ENCODE measurements at places on chromosomes 11 and 22.

GRCh38 chr11:76661834-76662434 lies 8.6 kb downstream of the LRRC32 start:
- DNase-seq: no peak

DNA sequence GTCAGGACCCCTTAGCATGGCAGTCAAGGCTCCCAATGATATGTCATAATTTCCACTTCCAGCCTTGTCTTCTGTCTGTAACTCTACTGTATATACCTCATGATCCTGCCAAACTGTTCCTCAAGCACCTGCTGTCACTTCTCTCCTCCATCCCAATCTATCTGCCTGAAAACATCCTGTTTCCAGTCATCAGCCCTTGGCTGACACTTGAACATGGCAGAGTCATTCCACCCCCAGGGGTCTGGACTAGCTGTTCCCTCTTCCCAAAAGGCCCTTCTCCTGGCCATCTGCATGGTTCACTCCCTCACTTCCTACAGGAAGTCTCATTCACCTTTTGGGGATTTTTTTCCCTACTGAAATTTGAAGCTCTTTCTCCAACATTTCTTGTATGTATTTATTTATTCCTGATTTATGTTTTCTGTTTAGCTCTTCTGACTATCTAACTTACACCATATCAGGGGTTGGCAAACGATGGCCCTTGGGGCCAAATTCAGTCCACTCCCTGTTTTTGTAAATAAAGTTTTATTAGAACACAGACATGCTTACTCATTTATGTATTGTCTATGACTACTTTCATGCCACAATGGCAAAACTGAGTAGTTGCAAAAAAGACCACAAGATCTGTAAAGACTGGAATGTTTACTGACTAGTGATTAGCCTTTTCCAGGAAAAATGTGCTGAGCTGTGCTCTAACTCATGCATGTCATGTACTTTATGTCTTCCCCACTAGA lies 278.4 kb downstream of the KIRREL3 start:
- DNase-seq: no peak

DNA sequence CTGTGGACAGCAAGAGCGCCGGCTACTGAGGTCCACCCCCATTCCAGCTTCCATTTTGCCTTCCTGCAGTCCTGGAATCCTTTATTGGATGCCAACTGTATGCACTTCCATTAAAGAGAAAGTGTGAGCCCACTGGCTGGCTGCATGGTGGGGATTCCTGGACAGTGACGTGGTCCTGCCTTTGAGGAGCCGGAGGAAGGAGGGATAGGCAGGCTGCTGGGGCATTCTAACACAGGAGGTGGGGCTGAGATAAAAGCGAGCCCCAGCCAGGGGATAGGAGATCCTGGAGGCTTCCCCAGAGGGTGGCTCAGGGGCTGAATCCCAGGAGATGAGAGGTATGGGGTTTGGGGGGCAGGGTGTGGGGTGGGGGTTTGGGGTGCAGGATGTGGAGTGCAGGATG lies 984.7 kb downstream of the BRD1 start:
- no peak for DNase-seq

DNA sequence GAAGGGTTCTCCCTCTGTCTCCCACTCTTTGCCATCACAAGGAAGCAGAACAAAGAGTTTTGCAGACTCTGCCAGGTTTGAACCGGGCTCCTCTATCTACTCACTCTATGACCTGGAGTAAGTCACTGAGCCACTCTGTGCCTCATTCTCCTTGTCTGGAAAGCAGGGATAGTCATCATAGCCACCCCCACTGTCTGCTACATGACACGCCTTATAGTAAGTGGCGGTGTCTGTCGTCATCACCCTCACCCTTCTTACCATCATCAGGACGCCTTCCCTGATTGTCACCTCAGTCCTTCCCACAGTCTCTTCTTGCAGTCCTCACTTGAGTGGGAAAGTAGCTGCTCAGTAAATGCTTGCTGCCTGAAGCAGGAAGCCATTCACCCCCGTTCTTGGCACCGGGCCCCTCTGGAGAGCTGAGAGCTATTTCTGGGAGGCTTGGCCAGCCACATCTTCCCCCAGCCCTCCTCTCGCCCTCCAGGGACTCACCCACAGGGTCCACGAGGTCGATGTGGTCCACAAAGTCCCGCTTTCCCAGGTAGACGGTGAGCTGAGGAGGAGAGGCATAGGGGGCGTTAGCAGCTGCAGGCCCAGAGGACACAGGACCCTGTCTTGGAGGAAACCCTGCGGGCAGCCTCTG lies 46.4 kb downstream of the TPBGL start:
- DNase-seq: no peak

DNA sequence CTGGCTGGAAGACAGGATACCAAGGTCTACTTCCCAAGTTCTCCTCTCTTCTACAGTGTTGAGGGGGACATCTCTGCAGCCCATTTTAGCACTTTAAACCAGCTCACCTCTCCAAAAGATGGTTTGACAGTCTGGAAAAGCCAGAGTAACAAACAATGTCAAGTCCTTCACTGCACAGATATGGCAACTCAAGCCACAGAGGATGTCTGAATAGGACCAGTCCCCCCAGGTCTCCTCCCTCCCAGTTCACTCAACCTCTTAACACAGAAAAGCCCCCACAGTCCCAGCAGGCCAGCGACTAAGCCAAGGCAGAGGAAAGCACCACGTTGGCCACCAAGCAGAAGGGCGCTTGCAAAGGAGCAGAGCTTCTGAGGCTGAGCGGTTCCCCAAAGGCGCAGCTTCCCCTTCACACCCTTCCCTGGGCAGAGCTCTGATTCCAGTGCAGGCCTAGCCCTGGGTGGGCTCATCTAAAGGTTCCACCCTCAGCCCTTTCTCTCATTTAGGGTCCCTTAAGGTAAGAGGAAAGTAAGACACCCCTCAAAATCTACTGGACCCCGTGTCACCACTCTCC lies 62.7 kb downstream of the PAK1 start:
- DNase-seq: no peak

- DNase-seq: no peak
Measured at GRCh38 chr11:17197431-17197898, 10.3 kb downstream of the PIK3C2A start.

- DNase-seq: no peak
Measured at GRCh38 chr11:11420191-11420898, 67.3 kb upstream of the CSNK2A3 start.

- DNase-seq: no peak
Measured at GRCh38 chr11:47912843-47913437, 64.8 kb upstream of the NUP160 start.

DNA sequence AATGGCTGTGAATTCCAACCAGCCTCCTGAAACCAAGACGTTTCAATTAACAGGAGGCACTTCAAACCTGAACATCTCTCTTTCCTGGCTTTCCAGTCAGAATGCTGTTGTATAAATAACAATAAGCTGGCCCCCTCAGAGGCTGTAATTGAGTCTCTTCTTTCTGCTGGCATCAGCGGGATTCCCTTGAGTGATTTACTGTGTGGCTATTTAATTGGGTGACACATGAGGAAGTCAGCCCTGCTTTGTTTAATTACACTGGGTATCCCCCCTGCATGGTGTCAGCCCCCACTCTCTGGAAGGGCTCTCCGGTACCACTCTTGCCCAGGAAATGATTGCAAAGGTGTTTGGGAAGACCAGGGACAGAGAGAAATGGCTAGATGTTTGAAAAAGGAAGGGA lies 101.6 kb downstream of the NTM start:
- no peak for DNase-seq

GRCh38 chr22:29268511-29269229 lies 602 bp downstream of the EWSR1 start:
- DNase-seq: peak; percentile 23

DNA sequence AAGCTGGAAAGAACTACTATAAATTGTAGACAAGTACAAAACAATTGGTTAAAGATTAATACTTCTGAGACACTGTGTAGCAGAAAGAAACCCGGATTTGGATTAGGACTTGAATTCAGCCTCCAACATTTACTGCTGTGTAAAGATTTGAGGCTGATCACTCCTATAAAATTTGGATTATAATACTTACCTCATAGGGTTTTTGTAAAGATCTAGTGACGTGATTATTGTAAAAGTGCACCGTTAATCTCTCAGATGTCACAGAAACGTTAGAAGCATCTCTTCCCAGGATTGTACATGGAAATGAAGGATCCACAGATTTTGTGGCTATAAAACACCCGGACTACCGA lies 323 bp upstream of the HIKESHI start:
- no peak for DNase-seq

DNA sequence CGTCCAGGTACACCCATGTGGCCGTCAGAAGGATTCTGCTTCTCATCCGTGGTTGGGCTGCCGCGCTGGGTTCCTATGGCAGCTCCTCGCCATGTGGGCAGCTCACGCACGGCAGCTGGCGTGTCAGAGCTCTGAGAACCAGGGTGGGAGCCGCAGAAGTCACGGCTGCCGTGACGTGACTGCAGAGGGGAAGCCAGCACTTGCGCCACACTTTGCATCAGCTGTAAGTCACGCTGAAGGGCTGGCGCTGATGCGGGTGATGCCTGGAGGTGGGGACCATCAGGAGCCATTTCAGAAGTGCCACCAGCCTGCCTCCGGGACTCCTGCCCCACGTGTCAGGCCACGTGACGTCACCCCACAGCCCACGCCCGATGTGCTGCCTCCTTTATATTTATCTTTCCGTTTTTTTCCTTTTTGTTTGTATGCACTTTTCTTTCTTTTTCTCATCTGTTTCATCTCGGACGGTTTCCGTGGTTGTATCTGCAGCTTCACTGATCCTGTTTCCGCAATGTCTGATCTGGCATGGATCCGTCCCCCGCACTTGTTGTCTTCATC lies 133.2 kb downstream of the IGLL1 start:
- no peak for DNase-seq

- no peak for DNase-seq
Measured at GRCh38 chr11:60367009-60367408, 11.3 kb upstream of the MS4A7 start.

DNA sequence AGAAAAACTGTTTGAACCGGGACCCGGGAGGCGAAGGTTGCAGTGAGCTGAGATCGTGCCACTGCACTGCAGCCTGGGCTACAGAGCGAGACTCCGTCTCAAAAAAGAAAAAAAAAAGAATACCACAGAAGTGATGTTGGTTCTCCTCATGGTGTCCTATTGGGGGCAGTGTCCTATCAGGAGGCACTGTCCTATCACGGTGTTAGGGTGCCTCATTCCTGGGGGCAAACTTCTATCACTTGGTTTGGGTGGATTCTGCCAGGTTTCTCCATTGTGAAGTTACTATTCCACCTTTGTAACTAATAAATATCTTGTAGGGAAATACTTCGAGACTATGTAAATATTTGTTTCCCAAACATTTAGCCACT lies 19.6 kb downstream of the PRR14L start:
- DNase-seq: no peak

- DNase-seq: no peak
Measured at GRCh38 chr22:48578138-48579042, 1249.3 kb downstream of the BRD1 start.

DNA sequence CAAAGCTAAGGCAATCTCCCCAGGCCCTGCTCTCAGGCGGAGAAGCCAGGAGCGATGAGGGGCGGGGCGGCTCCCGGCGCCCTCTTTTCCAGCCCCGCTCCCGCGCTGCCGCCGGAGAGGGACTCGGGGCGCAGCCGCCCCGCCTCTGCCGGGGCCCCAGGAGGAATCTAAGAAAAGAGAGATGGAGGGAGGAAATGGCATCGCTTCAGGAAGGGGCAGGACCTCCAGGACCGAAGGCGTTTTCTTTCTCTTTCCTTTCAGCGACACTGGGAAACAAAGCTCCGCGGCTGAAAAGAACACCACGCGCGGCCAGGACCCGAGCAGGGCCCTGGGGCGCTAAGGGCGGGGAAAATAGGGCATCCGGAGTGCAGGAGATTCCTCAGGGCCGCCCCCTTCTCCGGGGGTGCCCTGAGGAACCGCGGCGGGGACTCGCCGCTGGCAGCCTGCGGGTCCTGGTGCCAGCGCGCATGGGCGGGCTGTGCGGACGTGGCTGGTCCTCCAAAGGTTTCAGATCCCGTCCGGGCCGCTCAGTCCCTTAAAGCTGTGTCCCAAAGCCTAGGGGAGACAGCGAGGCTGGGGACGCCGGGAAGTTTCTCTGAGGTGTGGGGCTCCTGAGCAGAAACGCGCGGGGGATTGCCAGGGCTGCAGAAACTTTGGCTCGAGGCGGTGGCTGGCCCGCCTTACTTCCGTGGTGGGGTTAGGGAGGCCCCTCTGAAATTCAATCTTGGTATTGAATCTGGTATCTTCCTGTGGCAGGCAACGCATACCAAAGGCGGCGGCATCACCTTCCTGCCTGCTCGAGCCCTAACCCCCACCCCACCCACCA lies 2.8 kb upstream of the BSX start:
- no peak for DNase-seq

DNA sequence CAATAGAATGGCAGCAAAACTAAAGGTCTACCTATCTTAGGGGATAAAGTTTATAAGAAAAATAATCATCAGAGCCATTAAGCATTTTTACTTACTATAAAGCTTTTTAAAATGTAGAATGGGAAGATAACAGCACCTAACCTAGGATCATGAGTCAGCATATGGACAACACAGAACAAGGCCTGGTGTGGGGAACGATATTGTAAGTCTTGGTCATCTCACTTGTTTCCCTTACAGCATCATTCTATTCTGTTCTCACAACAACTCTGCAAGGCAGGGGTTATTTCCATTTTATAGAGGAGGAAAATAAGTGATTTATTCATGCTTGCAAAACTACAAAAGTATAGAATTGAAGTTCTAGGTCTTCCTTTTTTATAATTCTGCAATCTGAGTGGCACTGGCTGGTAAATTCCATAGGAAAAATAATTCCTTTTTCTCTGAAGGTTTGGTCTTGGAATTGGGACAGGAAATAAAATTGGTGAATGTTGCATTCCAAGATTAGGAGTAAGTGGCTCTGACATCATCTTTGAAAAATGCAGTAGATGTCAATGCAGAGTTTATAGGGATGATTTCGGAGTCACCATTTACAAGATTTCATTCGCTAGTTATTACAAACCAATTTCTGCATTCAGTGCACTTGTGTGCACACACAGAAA lies 423.0 kb downstream of the DYNC2H1 start:
- peak; percentile 26 for DNase-seq

DNA sequence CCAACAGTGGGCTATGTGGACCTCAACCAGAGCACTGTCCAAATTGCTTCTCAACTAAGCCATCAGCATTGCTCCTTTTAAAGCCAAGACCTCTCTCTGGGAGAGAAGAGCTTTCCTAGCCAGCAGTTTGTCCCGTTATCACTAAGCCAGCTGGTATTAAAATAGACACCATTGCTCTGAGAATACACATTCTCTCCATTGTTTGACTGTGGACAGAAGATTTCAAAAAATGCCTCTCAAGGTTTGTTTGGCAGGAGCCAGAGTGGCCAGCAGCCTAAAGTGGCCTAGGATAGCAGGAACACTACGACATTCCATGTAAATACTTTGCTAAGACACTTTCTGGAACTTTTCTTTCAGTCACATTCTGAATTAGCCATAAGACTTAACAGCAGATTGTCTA lies 41.3 kb downstream of the EIF4ENIF1 start:
- DNase-seq: no peak

DNA sequence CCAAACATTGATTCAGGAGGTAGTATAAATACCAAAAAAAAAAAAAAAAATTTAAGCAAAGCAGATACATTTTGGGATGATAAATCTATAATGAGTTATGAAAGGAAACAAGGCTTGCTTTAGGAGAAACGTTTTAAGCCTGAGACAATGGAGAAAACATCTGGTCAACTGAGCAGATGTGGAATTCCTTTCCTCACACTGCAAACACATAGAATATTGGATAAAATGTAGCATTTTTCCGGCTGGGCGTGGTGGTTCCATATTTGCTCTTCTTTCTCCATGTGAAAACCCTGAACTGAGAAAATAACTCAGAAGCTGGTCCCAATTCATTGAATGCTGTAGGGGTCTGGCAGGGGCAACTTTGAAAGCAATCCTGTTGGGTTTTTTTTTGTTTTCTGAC lies 33.9 kb downstream of the ENDOD1 start:
- no peak for DNase-seq

- DNase-seq: no peak
Measured at GRCh38 chr11:69156235-69156639, 502 bp downstream of the SMIM38 start.

- DNase-seq: no peak
Measured at GRCh38 chr11:85021058-85021457, 606.1 kb downstream of the DLG2 start.

Measured in AG04450 (cell line).